HCT116 (cell line): ENCODE measurements at places on chromosomes 5 and 9. TPM values are rescaled to one million over a fixed set of nuclear protein-coding genes. Genes with fewer than 3 reads are reported as not detected.

The RNF224 gene
- 0.30 TPM for total RNA-seq

The HMCN2 gene
- total RNA-seq = 0.22 TPM

The CKMT2 gene
- not detected for total RNA-seq

The IL13 gene
- not detected for total RNA-seq

The MTRR gene
- 32.5 TPM for total RNA-seq

The INSL4 gene
- not detected for total RNA-seq

- DNase-seq = no peak
Measured at GRCh38 chr5:57299986-57300385, 126.1 kb downstream of the GPBP1 start.

- no peak for DNase-seq
Measured at GRCh38 chr5:133421394-133421793, 190.9 kb downstream of the FSTL4 start.

- no peak for DNase-seq
Measured at GRCh38 chr5:158741296-158741695, 358.4 kb downstream of the EBF1 start.

DNA sequence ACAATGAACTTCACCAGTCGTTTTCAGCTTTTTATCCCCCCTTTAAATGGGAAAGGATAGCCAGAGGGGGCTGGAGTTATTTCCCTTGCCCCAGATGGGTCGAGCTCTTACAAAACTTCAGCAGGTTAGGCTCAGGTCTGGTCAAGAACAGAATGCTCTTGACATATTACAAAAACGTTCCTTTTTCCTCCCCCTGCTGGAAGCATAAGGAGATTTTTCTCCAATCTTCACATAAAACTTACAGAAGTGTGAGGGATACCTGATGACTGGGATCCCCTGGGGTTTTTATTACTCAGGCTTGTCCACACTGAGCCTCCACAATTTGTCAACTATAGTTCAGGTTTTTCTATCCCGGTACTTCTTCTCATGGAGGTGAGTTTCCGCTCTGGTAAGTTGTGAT lies 60.8 kb downstream of the CSF2 start:
- peak; percentile 8 for DNase-seq

DNA sequence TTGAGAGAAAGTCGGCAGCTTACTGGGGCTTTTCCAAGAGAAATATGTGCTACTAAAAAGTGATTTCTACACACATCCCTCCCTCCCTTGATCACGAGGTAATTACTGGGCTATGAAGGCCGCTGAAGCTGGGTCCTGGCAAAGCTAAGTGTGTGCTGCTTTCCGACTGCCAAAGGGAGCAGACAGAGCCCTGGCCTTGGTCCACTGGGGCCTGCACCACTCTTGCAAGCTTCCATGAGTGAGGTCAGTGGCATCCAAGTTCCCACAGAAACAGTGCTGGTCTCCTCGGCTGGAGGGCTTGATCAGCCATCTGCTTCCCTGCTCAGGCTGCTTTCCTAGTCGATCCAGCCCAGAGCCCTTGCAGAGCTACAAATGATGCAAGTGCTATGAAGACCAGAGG lies 154.8 kb upstream of the LHFPL2 start:
- no peak for DNase-seq

- DNase-seq = no peak
Measured at GRCh38 chr9:80651044-80651443, 1038.3 kb downstream of the TLE1 start.

GRCh38 chr5:92222449-92222848 lies 839.3 kb upstream of the ARRDC3 start:
- peak; percentile 12 for DNase-seq

DNA sequence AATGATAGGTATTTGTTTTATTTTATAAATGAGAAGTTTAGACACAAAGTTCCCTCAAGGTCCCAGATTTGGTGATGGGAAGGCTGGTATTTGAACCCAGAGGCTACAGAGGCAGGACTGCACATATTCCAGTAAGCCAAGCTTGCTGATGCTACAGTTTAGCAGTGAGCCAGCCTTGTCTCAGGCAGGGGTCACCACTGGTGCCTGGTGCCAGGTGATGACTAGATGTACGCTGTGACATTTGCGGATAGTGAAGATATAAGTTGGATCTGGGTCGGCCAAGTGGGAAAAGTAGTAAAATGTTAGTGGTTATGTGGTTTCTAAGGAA lies 143.9 kb downstream of the AOPEP start:
- no peak for DNase-seq

GRCh38 chr5:180908998-180909731 lies 10.2 kb downstream of the BTNL8 start:
- DNase-seq = no peak

DNA sequence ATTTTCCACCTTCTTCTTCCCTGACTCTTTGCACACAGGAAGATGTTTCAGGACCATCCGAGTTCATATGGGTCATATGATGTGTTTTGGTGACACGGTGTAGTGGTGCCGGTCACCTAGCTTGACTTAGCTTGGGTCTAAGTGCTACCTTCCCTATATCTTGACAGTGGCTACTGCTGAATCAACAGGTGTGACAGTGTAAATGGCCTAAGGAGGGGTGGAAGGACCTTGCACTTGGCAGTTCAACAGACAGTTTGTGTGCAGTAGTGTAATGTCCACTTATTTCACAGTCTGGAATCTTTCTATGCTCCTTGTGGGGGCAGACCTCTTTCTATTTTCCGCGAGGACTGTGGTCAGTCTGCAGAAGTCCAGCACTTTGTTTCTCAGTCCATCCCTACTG lies 43.8 kb downstream of the CARTPT start:
- no peak for DNase-seq

DNA sequence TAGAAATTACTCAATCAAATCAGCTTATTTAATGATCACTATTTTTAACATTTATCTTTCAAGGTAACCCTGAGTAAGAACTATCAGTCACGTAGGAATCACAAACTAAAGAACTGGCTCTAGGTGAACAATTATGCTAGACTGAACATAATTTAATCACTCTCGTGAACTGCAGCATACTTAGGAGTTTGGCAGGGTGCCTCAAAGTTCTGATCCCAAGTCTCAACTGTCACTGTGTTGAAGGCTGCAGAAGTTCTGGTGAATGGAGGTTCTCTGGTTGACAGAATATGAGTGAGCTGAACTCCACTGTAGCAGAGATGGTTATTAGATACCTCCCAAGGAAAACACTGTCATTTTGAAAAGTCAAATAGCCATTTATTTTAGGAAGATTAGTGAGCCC lies 89.1 kb downstream of the KLHL3 start:
- no peak for DNase-seq

- DNase-seq = no peak
Measured at GRCh38 chr9:92723299-92723625, 41.4 kb downstream of the BICD2 start.

- no peak for DNase-seq
Measured at GRCh38 chr5:68533571-68534084, 318.1 kb downstream of the PIK3R1 start.

- DNase-seq = no peak
Measured at GRCh38 chr9:128355451-128355850, 15.1 kb downstream of the SLC27A4 start.
